ENCODE measurements at places on chromosomes 11 and 22.
A peak's percentile ranks its signal among the peaks of the same experiment; 100 is the strongest.

DNA sequence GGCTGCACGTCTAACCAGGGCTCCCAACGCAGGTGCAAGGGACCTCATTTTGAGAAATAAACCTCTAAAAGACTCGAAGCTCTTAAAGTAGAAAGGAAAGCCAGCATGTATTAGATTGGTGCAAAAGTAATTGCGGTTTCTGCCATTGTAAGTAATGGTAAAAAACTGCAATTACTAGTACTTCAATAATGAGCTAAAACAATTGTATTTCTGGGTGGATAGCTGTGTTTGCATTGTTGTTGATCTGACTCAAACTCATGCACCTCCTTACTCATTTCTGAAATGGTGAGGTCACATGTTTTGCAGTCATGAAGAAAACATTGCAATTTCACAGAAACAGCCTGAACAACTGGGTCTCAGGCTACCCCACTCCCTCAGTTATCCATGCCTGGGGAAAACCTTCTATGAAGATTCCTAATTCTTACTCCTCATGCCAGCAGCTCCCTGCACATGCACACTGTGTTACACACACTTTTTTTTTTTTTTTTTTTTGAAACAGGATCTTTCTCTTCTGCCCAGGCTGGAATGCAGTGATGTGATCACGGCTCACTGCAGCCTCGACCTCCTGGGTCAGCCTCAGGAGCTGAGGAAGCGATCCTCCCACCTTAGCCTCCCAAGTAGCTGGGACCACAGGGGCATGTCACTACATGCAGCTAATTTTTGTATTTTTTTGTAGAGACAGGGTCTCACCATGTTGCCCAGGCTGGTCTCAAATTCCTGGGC lies 24.6 kb downstream of the VWCE start:
- peak; percentile 49 for DNase-seq

DNA sequence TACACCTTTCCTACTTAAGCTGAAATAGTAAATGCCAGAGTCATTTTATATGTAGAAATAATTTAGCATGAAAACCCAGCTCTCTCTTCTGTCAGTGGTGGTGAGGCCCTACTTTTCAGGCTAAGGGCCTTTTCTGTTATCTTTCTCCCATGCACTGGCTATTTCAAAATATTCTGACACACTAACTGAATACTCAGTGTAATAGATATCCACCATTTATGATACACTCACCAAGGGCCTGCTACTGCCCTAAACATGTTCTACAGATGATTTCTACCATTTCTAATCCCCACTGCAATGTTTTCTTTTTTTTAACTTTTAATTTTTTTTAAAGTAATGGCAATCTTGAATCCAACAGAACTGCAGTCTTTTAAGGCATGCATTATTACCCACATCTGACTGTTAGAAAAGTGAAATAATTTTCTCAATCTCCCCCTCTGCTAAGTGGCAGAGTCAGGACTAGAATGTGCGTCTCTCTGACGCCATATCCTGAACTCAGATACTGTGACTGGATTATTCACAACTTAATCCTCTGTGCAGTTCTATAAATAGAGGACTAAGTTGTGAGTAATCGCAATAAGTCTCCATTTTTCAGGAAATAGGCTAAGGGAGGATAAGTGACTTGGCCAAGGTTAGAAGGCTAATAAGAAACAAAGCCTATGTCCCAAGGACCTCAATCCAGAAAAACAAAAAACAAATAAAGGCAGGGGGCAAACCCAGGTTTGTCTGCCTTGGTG lies 44.0 kb downstream of the GRAMD1B start:
- DNase-seq: no peak

- no peak for DNase-seq
Measured at GRCh38 chr22:37079668-37080171, 28.2 kb downstream of the KCTD17 start.

GRCh38 chr11:115718106-115718505 lies 213.9 kb upstream of the CADM1 start:
- no peak for DNase-seq

- no peak for DNase-seq
Measured at GRCh38 chr11:135006800-135007199, 594.8 kb upstream of the B3GAT1 start.

DNA sequence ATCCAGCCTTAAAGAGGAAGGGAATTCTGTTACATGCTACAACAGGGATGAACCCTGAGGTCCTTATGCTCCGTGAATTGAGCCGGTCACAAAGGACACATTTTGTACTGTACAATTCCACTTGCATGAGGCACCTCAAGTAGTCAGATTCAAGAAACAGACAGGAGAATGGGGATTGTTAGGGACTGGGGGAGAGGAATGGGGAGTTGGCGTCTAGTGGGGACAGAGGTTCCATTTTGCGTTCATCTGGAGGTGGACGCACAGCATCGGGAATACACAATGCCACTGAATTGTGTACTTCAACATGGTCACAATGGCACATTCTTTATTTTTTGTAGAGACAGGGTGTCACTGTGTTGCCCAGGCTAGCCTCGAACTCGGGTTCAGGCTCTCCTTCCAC lies 14.1 kb downstream of the TBX1 start:
- no peak for DNase-seq

All from GM12891 (cell line).